Uterine smooth muscle cell (primary cell): ENCODE measurements at places on chromosomes 7 and 10. TPM values are rescaled to one million over a fixed set of nuclear protein-coding genes. Genes with fewer than 3 reads are reported as not detected.

FOXI2 gene
- not detected in 2 replicates for total RNA-seq

NKX1-2 gene
- total RNA-seq = not detected in 2 replicates

SLC13A4 gene
- total RNA-seq = under 0.01 and 0.22 TPM in 2 replicates

MKX gene
- 11.6 and 28.9 TPM in 2 replicates for total RNA-seq

ZC3HAV1L gene
- total RNA-seq = 8.0 and 9.5 TPM in 2 replicates

TLX1 gene
- not detected in 2 replicates for total RNA-seq

MYH16 gene
- 0.12 and 0.33 TPM in 2 replicates for total RNA-seq

CADPS2 gene
- total RNA-seq = 21.6 and 34.5 TPM in 2 replicates

PCLO gene
- 4.4 and 4.9 TPM in 2 replicates for total RNA-seq

GHRHR gene
- not detected in 2 replicates for total RNA-seq

MEOX2 gene
- under 0.01 TPM in 2 replicates for total RNA-seq

HMX2 gene
- not detected in 2 replicates for total RNA-seq

DRGX gene
- total RNA-seq = not detected in 2 replicates

AIMP2 gene
- total RNA-seq = 47.4 and 49.9 TPM in 2 replicates

IGF2BP3 gene
- 3.1 and 3.5 TPM in 2 replicates for total RNA-seq

TRIM73 gene
- total RNA-seq = 0.55 and 0.62 TPM in 2 replicates

THSD7A gene
- total RNA-seq = 0.44 and 0.50 TPM in 2 replicates

BEND7 gene
- 1.9 and 5.4 TPM in 2 replicates for total RNA-seq

METTL27 gene
- total RNA-seq = 26.5 and 51.5 TPM in 2 replicates

MAP3K8 gene
- 4.1 and 4.5 TPM in 2 replicates for total RNA-seq

ADGRA1 gene
- total RNA-seq = not detected in 2 replicates

HOXA1 gene
- total RNA-seq = under 0.01 and 0.11 TPM in 2 replicates

TYW1B gene
- 2.5 and 5.1 TPM in 2 replicates for total RNA-seq

GAD2 gene
- not detected in 2 replicates for total RNA-seq

PYROXD2 gene
- 5.6 and 26.7 TPM in 2 replicates for total RNA-seq

TUBGCP2 gene
- total RNA-seq = 71.4 and 103 TPM in 2 replicates

NME8 gene
- total RNA-seq = not detected in 2 replicates

IQUB gene
- 0.50 and 0.55 TPM in 2 replicates for total RNA-seq

MMD2 gene
- total RNA-seq = not detected in 2 replicates

STARD3NL gene
- total RNA-seq = 81.2 and 108 TPM in 2 replicates

CHPF2 gene
- total RNA-seq = 60.8 and 86.1 TPM in 2 replicates

NPY gene
- total RNA-seq = not detected in 2 replicates

ANLN gene
- total RNA-seq = 46.6 and 194 TPM in 2 replicates

NT5C3A gene
- 21.6 and 30.2 TPM in 2 replicates for total RNA-seq

CALHM3 gene
- not detected in 2 replicates for total RNA-seq

SPDYE11 gene
- total RNA-seq = not detected in 2 replicates

ATOH7 gene
- not detected in 2 replicates for total RNA-seq

SLC26A5 gene
- not detected in 2 replicates for total RNA-seq

EBLN1 gene
- total RNA-seq = not detected in 2 replicates

DOCK1 gene
- 72.8 and 85.2 TPM in 2 replicates for total RNA-seq

A1CF gene
- not detected in 2 replicates for total RNA-seq

DGKI gene
- 2.4 and 2.9 TPM in 2 replicates for total RNA-seq

CPA5 gene
- not detected in 2 replicates for total RNA-seq

C10orf71 gene
- under 0.01 TPM in 1 of 2 replicates, not detected in the other for total RNA-seq

PDIA4 gene
- total RNA-seq = 404 and 710 TPM in 2 replicates
